CD4-positive, alpha-beta T cell treated with Interleukin-4 for 4 hours (primary cell): ENCODE measurements at places on chromosomes 7 and 10.

- no peak for DNase-seq
Observed at GRCh38 chr7:158025686-158026600, 561.7 kb downstream of the PTPRN2 start.

DNA sequence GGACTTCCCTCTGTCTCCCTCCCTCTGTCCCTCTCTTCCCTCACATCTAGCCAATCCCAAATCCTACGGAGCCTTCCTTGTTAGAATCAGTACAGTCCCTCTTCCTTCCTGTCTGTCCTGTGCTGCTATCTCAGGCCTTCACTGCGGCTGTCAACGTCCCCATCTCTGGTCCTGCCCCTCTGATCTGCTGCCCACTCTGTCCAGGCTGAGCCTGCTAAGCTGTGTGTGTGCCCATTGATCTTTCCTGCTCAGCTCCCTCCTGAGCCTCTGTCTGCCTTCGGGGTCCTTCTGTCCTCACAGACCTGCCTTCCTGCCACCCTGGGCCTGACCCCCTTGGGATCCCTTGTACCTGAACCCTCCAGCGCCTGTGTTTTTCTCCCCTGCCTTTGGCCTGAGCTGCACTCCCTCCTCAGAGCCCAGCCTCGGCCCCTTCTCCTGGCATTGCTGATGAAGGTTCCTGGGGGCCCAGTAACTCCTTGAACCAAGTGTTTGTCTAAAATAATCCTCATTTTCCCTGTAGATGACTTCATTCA, 182.1 kb upstream of the SHH start:
- DNase-seq, result no peak

GRCh38 chr10:129849452-129849750, 114.7 kb downstream of the EBF3 start:
- no peak for DNase-seq

GRCh38 chr10:11286261-11286852, 268.7 kb downstream of the CELF2 start:
- DNase-seq, result no peak

GRCh38 chr10:70503776-70504175, 25.2 kb downstream of the PALD1 start:
- DNase-seq, result no peak

DNA sequence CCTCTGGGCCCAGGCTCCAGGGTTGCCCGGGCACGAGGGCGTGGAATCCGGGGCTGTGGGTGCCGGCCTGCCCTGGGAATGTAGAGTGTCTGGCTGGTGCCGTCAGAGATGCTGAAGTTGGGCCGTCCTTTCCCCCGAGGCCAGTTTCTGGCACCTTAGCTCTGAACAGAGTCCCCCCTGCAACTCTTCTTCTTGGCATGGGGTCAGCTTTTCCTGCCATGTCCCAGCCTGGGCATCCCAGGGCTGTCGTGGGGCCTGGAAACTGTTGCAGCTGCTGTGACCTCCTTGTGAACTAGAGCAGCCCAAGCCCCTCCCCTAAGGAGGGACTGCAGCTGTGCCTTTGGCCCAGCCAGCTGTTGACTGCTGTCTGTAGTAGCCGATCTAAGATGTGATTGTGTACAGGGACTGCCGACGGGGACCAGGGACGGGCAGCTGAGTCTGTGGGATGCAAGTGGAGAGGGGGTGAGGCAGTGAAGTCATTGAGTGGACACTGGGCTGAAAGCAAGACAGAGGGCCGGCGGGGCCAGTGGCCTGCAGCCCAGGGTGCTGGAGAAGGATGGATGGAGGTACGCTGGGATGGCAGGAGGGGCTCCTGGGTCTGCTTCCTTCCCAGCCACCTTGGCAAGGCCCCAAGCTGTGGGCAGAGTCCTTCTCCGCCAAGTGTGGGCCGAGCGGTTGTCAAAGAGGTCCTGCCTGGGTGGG, 35.8 kb downstream of the GBX1 start:
- DNase-seq, result no peak

- no peak for DNase-seq
Observed at GRCh38 chr7:35482231-35482630, 212.7 kb downstream of the HERPUD2 start.

- no peak for DNase-seq
Observed at GRCh38 chr7:78015574-78016260, 217.1 kb downstream of the PHTF2 start.

DNA sequence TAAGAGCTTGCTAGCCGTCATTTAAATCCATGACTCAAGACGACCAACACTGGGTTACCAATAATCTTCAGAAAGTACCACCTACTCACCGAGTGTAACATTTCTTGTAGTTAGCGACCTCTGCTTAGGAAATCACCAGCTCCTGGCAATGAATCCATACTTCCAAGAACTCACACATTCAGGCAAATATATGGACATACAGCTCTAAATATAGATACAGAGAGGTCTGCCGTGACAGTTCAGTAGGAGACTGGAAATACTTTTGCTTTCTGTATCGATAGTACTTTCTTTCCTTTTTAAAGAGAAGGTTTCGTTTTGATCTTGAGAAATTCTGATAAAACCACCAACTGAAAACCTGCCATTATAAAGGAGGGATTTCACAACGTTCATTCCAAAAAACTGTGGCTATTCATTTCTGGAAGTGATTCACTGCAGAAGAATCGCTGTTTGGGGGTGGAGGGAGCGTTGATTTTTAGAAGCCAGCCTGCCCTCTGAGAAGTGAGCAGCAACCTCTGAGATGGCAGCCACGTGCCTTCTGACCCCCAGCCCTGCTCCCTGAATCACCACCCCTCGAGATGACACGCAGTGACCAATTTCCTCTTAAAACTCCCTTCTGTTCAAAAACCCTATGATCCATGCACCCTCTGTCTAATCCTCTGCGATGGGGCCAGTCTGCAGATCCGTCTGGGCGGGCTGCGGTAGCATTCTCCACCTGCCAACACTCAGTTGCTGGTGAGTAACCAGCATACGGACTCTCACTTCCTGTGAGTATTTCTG, 179.0 kb upstream of the KLF14 start:
- DNase-seq, result peak; percentile 92

GRCh38 chr7:88985295-88985694, 189.8 kb upstream of the TEX47 start:
- DNase-seq, result no peak

DNA sequence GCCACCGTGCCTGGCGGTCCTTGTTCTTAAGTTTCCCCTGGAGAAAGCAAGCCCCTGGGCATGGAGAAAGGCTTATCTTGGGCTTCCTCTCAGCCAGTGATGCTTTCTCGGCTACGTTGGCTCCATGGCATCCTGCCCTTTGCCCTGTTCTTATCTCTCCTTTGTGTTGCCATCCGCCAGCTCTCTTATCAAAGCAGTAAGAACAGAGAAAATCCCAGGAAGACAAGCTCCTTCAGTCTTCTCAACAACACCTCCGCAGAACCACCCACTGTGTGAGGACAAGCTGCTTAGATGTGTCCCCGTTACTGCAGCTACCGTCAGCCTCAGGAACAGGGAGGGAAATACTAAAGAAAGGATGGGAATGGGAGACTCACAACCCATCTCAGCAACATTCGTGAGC, 3.3 kb downstream of the PLEKHS1 start:
- DNase-seq, result no peak

GRCh38 chr7:144907577-144907976, 71.7 kb upstream of the TPK1 start:
- no peak for DNase-seq

GRCh38 chr10:11424456-11425295, 186.8 kb downstream of the USP6NL start:
- no peak for DNase-seq

DNA sequence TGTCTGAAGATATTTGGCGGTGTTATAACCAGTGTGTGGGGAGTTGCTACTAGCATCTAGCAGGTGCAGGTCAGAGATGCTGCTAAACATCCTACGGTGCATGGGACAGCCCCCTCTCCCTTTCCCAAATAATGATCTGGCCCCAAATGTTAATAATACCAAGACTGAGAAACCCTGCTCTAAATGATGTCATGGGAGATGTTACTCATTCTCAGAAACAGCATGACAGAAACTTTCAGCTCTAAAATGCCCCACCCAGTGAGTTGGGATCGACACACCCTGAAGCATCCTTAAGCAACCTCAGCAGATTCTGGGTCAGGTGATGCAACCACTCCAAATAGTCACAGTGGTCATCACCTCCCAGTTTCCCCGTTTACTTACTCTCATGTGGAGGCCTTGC, 108.8 kb upstream of the MPP7 start:
- DNase-seq, result no peak

- no peak for DNase-seq
Observed at GRCh38 chr10:129599160-129599559, 132.1 kb downstream of the MGMT start.

DNA sequence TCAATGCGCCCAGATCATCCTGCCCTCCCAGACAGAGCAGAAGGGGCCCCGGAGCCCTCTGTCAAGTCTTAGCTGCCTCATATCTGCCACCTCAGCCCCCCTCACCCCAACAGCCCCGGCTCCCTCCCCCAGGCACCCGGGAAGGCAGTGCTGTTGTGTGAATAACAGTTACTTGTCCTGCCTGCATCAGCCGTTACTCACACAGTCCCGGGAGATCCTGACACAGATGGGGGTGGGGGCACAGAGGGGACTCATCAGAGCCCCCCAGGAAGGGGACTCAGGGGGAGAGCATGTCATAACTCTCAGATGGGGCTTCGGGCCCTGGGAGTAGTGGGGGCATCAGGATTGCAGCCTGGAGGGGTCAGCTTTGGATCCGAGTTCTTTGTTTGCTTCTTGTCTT, 12.4 kb upstream of the SERPINE1 start:
- no peak for DNase-seq

DNA sequence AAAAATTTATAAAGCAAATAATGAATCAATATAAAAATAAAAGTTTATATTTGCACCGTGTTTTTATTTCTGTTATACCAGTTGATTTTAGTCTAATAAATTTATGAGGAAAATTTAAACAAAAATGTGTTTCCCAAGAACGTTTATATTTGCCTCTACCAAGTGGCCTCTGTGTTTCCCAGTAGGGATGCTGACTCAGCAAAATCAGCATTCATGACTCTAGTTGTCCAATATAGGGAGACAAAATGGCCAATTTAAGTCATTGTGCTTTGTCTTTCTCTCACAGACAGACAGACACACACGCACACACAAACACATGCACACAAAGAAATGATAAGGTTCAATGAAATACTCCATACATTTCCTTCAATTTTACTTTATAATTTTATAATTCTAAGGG, 942.5 kb upstream of the ZWINT start:
- DNase-seq, result no peak

DNA sequence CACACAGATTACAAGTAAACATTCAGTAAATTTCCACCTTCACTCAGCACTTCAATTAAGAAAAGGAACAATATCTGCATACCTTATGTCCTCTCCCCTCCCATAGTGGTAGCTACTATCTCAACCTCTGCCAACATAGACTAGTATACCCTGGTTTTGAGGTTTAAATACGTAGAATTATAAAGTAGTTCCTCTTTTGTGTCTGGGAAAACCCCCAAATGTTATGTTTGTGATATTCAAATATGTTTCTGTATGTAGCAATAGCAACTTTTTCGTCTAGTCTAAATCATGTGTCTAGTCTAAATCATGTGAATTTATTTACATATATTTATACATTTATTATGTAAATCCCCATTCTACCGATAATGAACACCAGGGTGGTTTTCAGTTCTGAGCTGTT, 13.2 kb upstream of the CAMK2B start:
- no peak for DNase-seq

- no peak for DNase-seq
Observed at GRCh38 chr7:22907805-22908204, 85.2 kb upstream of the TOMM7 start.

DNA sequence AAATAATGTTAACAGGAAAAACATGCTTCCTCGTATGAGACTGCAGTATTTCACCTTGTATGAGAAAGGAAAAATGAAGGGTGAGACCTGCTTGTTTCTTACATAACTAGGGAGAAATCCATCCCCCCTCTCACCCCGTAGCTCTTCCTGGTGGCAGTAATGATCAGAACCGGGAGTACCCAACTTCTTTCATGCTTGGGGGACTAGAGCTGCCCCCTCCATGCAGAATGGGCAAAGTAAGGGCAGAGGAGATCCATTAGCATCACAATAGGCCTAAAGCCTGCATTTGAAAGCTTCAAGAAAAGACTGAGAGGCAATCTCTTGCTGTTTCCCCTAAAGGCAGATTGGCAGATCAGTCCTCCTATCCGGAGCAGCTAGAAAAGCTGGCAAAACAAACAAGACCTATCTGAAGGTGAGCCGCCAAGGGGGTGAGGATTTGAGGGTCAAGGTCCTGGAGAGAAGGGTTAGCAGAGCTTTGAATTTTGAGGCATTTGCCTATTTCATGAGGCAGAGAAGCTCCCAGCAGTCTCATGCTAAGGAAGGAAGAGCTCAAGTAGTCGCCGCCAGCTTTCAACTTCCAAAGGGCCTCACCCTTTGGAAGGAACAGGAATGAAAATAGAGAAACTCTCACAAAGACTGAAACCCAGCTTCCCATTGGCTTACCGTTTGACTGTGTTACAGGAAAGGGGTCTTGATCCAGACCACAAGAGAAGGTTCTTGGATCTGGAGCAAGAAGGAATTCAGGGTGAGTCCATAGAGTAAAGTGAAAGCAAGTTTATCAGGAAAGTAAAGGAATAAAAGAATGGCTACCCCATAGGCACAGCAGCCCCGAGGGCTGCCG, 36.2 kb downstream of the BAG3 start:
- DNase-seq, result no peak

- no peak for DNase-seq
Observed at GRCh38 chr10:96704563-96704962, 15.8 kb downstream of the PIK3AP1 start.

- no peak for DNase-seq
Observed at GRCh38 chr10:74932648-74933047, 106.2 kb downstream of the KAT6B start.

DNA sequence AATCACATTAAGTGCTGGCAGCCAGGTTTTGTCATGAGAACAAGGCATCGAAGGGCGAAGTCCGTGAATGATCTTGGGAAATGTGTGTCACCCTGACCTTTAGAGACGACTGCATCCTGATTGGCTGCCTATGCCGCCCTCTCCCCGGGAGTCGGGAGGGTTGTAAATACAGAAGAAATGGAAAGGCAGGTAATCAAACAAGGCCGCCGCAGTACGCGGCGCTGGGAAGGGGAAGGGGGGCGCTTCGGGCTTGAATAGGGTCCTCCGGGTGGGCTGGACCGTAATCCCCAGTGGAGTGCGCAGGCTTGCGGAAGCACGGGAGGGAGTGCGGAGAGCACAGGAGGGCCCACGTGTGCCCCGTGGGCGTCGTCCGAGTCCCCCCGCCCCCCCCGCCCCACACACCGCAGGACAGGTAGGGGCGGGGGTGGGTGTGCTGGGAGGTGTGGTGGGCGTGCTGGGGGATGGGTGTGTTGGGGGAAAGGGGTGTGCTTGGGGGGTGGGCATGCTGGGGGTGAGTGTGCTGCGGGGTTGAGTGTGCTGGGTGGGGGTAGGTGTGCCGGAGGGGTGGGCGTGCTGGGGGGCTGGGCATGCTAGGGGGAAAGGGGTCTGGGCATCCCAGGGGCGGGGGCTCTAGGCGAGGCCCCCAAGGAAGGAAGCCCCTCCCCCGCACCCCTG, 169.4 kb downstream of the ARHGAP12 start:
- peak; percentile 63 for DNase-seq
